ENCODE measurements at places on chromosomes 4 and X. TPM values are rescaled to one million over a fixed set of nuclear protein-coding genes. Genes with fewer than 3 reads are reported as not detected.

The EDNRA gene
- 181 TPM for total RNA-seq

The SLC9B2 gene
- total RNA-seq: 19.9 TPM

The BCLAF3 gene
- total RNA-seq: 11.5 TPM

The GPR50 gene
- total RNA-seq: not detected

The GCNA gene
- 4.4 TPM for total RNA-seq

The IRS4 gene
- 0.10 TPM for total RNA-seq

The PABPC1L2B gene
- not detected for total RNA-seq

The ANOS1 gene
- 0.08 TPM for total RNA-seq

The TRO gene
- total RNA-seq: 83.2 TPM

The CCNB3 gene
- total RNA-seq: 0.48 TPM

The CENPVL1 gene
- not detected for total RNA-seq

The MEPE gene
- total RNA-seq: not detected

The ADH5 gene
- total RNA-seq: 136 TPM

The LRIT3 gene
- 0.13 TPM for total RNA-seq

The SMIM10 gene
- total RNA-seq: 3.3 TPM

The CABS1 gene
- not detected for total RNA-seq

The RAP2C gene
- total RNA-seq: 44.3 TPM

The UGT2A1 gene
- not detected for total RNA-seq

Measured in osteocyte (in vitro differentiated cells).